ENCODE measurements at places on chromosomes 13 and 19. TPM values are rescaled to one million over a fixed set of nuclear protein-coding genes. Genes with fewer than 3 reads are reported as not detected.

The OR4F17 gene
- 0.79 TPM for total RNA-seq

The RNF17 gene
- total RNA-seq = not detected

DNA sequence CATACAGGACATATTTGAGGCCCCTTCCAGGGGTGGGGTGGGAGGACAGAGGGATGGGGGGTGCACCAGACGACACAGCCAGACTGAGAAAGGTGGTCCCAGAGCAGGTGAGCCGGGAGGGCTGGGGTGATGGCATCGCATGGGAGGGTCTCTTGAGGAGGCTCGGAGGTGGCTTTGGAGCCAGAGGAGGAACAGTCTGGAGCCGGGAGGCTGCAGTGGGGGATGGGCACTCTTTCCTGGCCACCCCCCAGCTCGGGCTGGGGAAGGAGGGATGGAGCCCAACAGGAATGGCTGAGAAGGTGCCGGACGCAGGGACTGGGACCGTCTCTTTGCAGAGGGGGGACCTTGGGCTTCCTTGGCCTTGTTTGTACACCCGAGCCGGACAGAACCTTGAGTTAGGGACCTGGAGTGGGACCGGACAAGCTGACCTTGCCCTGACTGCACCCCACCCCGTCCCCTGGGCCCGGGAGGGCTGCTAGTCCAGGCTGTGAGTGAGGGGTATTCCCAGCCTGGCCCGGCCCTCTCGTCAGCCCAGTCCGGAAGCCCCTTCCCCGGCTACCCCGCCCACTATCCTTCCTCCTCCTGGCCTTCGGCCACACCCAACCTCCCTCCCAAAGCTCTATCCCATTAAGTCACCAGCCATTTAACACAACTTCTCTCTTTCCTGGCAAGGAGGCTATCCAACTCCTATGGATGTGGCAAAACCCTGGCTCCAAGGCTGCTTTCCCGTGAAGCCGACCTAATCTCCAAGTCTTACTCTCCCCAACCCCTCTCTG, 816 bp upstream of the TBXA2R start:
- DNase-seq = no peak

The AP1M2 gene
- 131 TPM for total RNA-seq

The LILRB3 gene
- 4.3 TPM for total RNA-seq

Data from mucosa of descending colon (tissue), 3 donors.